ENCODE measurements at places on chromosomes 7 and 10. TPM values are rescaled to one million over a fixed set of nuclear protein-coding genes. Genes with fewer than 3 reads are reported as not detected.
A peak's percentile ranks its signal among the peaks of the same experiment; 100 is the strongest.

DNA sequence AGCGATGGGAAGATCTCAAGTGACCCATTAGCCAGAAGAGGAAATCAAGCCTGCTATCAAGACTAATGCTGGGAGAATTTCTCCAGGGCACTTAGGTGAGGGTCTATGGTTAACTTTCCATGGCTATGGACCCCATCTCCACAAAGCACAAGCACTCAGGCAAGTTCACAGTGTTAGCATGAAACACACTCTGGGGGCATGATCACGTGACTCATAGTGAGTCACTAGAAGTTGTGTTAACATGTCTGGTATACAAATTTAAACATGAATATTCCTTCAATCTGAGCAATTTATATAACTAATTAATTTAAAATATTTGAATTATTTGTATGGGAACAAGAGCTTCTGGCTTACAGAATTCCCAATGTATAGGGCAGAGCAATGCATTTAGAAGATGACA lies 131.8 kb downstream of the FAM204A start:
- H3K27ac ChIP-seq, result no peak overlapping the region
- no peak for DNase-seq
- no peaks in the 10 kb centered on the region for H3K36me3 ChIP-seq
- no peak overlapping the region for H3K4me3 ChIP-seq
- H3K4me1 ChIP-seq, result no peaks in the 10 kb centered on the region

DNA sequence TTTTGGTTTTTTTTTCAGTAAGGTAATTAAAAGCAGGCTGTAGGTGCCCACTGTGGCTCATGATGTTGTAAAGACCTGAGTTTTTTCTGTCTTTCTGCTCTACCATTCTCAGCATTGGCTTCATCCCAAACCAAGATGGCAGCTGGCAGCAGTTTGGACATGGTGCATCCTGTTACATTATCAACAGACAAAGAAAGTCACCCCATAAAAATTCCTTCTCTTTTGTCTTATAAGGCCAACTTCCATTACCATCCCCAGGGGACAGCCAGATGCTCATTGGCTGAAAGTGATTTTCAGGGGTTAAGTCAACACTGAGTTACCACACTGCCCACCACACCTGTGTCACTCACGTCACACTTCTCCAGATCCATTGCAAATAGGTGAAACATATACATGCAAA lies 558.4 kb downstream of the SDK1 start:
- H3K36me3 ChIP-seq, result no peaks in the 10 kb centered on the region
- no peak for DNase-seq
- H3K4me3 ChIP-seq, result no peak overlapping the region
- no peak overlapping the region for H3K27ac ChIP-seq
- H3K27me3 ChIP-seq, result no peaks in the 10 kb centered on the region

DNA sequence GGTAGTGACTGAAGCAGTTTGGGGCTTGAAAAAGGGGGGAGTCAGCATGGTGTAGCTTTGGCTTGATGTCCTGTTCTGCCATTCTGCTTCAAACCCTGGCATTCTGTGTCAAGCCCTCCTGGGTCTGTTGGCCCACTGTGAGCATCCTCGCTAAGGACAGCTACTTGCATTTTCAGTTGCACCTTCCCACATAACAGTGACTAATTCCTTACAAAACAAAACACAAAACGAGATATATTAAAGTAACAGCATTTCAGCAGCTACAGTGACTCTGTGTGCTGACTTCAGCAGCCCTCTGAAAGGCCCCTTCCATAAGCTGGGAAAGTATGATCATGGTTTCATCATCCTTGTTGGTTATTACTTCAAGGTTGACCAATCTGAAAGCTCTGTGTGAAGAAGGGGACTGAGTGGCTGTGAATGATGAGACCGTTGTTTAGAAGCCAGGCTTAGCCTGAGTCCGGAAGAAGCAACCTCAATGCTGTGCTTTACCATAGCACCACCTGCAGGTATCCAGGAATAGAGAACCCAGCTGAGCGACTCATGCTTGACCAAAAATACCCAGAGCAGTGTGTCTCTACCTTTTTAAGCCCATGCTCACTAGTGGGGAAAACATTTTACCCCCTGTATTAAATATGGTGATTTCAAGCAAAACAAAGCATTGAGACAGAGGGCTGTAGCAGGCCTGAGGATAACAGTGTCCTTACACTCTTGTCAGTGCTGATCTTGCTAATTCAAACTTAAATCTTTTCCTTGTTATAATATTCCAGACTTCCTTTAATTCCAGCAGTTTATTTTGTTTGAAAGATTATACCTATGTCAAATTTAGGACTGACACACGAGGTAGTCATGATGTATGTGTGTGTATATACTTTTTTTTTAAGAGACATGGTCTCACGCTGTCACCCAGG lies 42.6 kb upstream of the CC2D2B start:
- no peaks in the 10 kb centered on the region for H3K27me3 ChIP-seq
- peaks cover 35% of the 10 kb centered on the region for H3K36me3 ChIP-seq
- H3K27ac ChIP-seq, result no peak overlapping the region
- no peaks in the 10 kb centered on the region for H3K4me1 ChIP-seq
- DNase-seq, result no peak

GRCh38 chr10:119026301-119027110 lies 3.0 kb upstream of the NANOS1 start:
- no peaks in the 10 kb centered on the region for H3K27me3 ChIP-seq
- DNase-seq, result no peak
- no peaks in the 10 kb centered on the region for H3K36me3 ChIP-seq
- H3K4me1 ChIP-seq, result peaks cover 40% of the 10 kb centered on the region
- peak overlapping the region; percentile 92 for H3K27ac ChIP-seq
- no peak overlapping the region for H3K4me3 ChIP-seq

- no peak overlapping the region for H3K27ac ChIP-seq
- H3K27me3 ChIP-seq, result no peaks in the 10 kb centered on the region
- no peaks in the 10 kb centered on the region for H3K4me1 ChIP-seq
- H3K36me3 ChIP-seq, result no peaks in the 10 kb centered on the region
Observed at GRCh38 chr7:111459757-111460280, 102.5 kb downstream of the IMMP2L start.

GRCh38 chr7:116588225-116588624 lies 63.4 kb downstream of the CAV1 start:
- H3K4me3 ChIP-seq, result no peak overlapping the region
- H3K36me3 ChIP-seq, result no peaks in the 10 kb centered on the region
- peak overlapping the region; percentile 52 for H3K27ac ChIP-seq

DNA sequence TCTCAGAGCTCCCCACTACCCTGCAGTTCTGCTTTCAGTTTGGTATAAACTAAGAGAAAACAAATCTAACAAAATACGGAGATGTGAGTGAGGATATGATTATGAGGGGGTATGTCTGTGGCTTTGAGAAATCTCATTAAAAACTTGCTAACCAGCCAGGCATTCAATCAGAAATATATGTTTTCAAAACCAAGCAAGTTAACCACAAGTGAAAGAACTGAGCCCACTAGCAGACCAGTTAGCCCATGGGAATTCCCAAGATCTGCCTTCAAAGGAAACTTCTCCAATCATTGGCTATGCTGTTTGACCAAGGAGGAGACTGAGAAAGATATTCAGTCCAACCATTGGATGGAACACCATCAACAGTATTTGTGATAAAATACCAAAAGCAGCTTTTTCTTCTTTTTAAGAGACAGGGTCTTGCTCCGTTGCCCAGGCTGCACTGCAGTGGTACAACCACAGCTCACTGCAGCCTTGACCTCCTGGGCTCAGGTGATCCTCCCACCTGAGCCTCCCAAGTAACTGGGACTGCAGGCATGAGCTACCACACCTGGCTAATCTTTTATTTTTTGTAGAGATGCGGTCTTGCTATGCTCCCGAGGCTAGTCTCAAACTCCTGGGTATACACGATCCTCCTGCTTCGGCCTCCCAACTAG lies 41.2 kb downstream of the FGFR2 start:
- no peaks in the 10 kb centered on the region for H3K27me3 ChIP-seq
- H3K4me1 ChIP-seq, result peaks cover 4% of the 10 kb centered on the region
- no peak overlapping the region for H3K27ac ChIP-seq
- H3K36me3 ChIP-seq, result no peaks in the 10 kb centered on the region
- no peak overlapping the region for H3K4me3 ChIP-seq

- DNase-seq, result no peak
- H3K4me3 ChIP-seq, result no peak overlapping the region
- no peak overlapping the region for H3K27ac ChIP-seq
- H3K36me3 ChIP-seq, result peaks cover 47% of the 10 kb centered on the region
- peaks cover 4% of the 10 kb centered on the region for H3K4me1 ChIP-seq
Observed at GRCh38 chr10:341081-341740, 206.0 kb downstream of the ZMYND11 start.

DNA sequence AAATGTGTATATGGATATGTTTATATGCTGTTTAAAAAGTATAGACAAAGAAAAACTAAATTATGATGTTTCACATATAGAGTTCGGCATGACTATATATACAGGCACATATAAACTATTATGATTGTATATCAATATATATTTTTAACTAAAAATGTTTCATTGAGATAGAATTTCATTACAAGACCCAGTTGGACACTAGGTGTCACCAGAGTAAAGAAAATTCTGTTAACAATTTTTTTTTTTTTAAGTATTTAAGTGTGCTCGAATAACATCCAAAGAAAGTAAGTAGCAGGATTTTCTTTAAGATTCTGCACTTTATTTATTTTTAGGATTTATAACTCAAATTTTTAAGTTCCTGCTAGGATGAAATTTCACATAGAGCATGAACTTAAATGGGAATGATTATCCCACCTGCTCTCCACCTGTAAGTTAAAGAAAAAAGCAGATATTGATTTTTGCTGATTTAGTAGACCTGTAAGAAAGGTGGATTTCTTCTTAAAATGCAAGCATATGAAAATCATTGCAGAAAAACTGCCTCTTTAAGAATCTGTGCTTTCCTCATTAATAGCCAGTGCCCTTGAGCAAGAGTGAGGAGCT lies 961.5 kb downstream of the PCDH15 start:
- H3K4me1 ChIP-seq, result no peaks in the 10 kb centered on the region
- H3K4me3 ChIP-seq, result no peak overlapping the region
- DNase-seq, result no peak
- no peaks in the 10 kb centered on the region for H3K27me3 ChIP-seq
- no peak overlapping the region for H3K27ac ChIP-seq
- no peaks in the 10 kb centered on the region for H3K36me3 ChIP-seq

GRCh38 chr7:106978425-106979420 lies 65.8 kb upstream of the PRKAR2B start:
- no peak overlapping the region for H3K27ac ChIP-seq
- no peak overlapping the region for H3K4me3 ChIP-seq
- H3K4me1 ChIP-seq, result no peaks in the 10 kb centered on the region
- no peaks in the 10 kb centered on the region for H3K36me3 ChIP-seq

DNA sequence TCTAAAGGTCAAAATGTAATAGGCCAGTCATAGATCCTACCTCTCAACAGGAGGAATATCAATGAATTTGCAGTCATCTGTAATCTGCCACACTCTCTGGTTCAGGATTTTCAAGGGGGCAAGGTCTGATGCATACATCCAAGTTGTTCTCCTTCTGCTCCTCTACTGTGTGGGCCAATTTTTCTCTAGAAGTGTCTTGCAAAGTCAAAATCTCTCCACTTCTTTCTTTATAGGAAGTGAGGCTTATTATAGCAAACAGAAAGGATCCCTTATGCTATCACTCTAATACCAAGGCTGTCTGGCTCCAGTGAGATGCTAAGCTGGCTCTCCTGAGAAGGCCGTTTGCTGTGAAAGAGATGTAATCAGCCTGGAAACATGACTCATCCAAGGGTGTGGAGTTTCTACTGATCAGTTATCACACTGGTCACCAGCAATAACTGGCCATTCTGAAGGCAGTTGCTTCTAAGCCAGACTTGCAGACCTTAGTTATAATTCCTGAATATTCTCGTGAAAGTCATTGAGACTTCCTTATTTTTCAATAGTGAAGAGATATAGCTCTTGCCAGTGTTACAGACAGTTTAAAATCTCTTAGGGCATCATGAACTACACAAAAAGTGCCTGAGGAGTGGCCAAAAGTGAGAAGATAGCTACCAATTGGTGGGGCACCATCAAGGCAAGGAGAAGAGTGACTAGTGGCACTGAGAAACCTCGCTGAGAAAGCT lies 43.2 kb upstream of the LRGUK start:
- no peak overlapping the region for H3K27ac ChIP-seq
- H3K4me3 ChIP-seq, result no peak overlapping the region
- no peak for DNase-seq

- no peak overlapping the region for H3K27ac ChIP-seq
- no peaks in the 10 kb centered on the region for H3K27me3 ChIP-seq
- H3K36me3 ChIP-seq, result no peaks in the 10 kb centered on the region
Observed at GRCh38 chr10:14592026-14592425, 182.7 kb downstream of the FAM107B start.

DNA sequence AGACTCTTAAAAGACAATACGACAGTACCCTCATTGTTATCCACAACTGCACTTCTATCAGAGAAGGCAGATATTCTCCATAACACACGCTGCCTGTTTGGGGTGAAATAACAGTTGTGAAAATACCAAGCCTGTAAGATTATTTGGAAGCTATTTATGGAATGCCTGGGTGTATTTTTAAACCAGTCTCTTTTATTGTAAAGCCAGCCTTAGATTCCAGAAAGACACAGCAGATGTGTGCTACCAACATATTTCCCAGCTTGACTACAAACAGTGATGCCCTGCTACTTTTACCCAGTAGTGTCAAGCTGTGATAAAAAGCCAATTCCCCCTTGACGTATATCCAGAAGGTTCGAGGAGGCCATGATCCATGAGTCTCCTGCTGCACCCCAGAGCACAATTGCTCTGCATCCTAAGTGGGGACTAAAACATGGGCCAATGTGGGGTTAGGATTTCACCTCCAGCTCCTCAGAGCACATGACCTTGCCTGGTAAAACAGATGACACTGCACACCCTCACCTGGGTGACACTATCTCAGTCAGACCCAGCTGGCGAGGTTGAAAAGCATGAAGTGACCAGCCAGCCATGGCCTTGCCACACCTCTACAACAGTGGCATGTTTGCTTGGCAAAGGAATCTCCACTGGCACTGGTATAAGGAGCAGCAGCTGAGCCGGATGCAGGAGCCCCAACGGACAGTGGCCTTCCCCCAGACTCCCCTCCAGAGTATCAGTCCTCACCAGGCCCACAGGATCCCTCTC lies 62.2 kb downstream of the GFRA1 start:
- no peaks in the 10 kb centered on the region for H3K27me3 ChIP-seq
- no peaks in the 10 kb centered on the region for H3K36me3 ChIP-seq
- DNase-seq, result no peak
- no peak overlapping the region for H3K4me3 ChIP-seq
- H3K4me1 ChIP-seq, result no peaks in the 10 kb centered on the region

- H3K4me1 ChIP-seq, result no peaks in the 10 kb centered on the region
- H3K36me3 ChIP-seq, result no peaks in the 10 kb centered on the region
- no peak overlapping the region for H3K27ac ChIP-seq
- no peak for DNase-seq
- no peaks in the 10 kb centered on the region for H3K27me3 ChIP-seq
Observed at GRCh38 chr10:128982616-128982915, 484.5 kb upstream of the MGMT start.

GRCh38 chr10:48705401-48705938 lies 20.8 kb downstream of the WDFY4 start:
- H3K27me3 ChIP-seq, result no peaks in the 10 kb centered on the region
- H3K4me3 ChIP-seq, result no peak overlapping the region
- H3K36me3 ChIP-seq, result no peaks in the 10 kb centered on the region
- H3K4me1 ChIP-seq, result no peaks in the 10 kb centered on the region
- H3K27ac ChIP-seq, result no peak overlapping the region
- peak; percentile 13 for DNase-seq

The MRC1 gene
- 15.1 TPM for total RNA-seq

The MRLN gene
- not detected for total RNA-seq

The EPHB6 gene
- 13.1 TPM for total RNA-seq

The RAB11FIP2 gene
- 2.8 TPM for total RNA-seq

The UPK3B gene
- 7.6 TPM for total RNA-seq

The MYH16 gene
- total RNA-seq, result not detected

The SPDYE1 gene
- total RNA-seq, result not detected

The WASHC2C gene
- 47.7 TPM for total RNA-seq

The SAMD9L gene
- total RNA-seq, result 3.3 TPM
